ENCODE measurements at places on chromosomes 2 and 18.

DNA sequence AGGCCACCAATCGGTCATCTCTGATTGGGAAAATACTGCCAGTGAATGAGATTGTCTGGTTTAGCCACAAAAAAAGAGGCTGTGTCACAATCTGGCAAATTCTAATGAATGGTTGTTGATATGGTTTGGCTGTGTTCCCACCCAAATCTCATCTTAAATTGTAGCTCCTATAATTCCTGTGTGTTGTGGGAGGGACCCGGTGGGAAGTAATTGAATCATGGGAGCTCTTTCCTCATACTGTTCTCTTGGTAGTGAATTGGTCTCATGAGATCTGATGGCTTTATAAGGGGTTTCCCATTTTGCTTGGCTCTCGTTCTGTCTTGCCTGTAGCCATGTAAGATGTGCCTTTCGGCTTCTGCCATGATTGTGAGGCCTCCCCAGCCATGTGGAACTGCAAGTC is 838.3 kb downstream of the SLC4A3 start:
- DNase-seq = no peak

DNA sequence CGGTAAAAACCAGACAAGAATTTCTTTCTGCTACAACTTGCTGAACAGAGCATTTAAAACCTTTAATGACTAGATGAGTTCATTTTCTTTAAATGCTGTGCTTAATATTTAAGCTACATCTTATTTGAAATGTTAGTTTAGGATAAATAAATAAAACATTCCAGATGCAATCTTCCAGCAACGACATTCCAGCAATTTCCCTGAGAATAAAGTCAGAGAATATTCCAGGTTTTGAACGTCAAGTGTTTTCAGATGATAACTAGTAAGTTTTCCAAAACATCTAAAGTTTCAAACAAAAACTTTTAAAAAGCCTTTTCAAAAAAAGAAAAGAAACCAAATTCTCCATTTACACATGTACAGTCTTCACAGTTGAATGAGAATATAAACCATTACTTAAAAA is 104.8 kb downstream of the PPP1R1C start:
- DNase-seq = no peak

GRCh38 chr2:133331436-133331835 is 236.8 kb downstream of the NCKAP5 start:
- no peak for DNase-seq

GRCh38 chr18:53408271-53408670 is 816.2 kb downstream of the MBD2 start:
- no peak for DNase-seq

DNA sequence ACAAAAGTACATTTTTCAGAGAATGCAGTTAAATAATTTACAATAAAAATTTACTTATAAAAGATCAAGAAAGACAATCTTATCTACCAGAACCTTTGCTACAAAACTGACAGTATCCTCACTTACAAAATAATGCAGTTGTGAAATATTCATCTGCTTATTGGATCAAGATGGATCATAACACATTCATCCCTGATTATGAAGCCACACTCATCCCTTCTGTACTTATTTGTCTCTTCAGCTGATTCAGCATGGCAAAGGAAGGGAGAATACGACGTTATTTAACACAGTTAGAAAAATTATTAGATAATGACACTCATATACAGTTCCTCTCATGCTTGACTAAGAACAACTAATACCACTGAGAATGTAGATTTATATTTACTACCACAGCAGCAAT is 46.4 kb downstream of the TCF4 start:
- DNase-seq = no peak

GRCh38 chr2:64165706-64166105 is 21.5 kb upstream of the PELI1 start:
- DNase-seq = no peak

DNA sequence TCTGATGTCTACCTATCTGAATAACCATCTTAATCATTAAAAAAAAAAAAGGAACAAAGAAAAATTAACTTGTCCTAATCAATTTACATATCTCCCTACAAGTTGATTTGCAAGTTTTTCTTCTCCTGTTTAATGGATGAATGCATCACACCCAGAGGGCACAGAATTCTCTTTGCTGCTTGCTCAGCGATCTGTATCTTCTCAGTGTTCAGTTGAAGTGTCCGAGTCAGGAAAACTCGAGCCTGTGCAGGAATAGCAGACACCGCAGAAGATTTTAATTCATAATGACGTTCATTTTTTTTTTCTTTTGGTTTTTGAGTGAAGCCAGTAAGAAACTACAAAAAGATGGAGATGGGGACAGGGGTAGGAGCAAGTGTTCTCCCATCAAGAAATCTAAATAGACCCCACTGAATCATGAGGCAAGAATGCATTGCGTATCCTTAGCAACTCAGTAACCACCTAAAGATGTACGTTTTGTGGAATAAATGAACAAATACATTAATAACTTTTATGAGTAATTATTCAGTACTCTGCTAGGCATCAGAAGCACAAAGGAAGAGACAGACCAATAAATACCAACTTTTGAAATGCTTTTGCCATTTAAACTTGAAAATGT is 675.5 kb downstream of the LRP1B start:
- no peak for DNase-seq

GRCh38 chr18:79117385-79117784 is 48.2 kb downstream of the ATP9B start:
- DNase-seq = no peak

- no peak for DNase-seq
Observed at GRCh38 chr2:26860211-26860850, 12.4 kb downstream of the DPYSL5 start.
